ENCODE measurements at places on chromosomes 11 and 22. TPM values are rescaled to one million over a fixed set of nuclear protein-coding genes. Genes with fewer than 3 reads are reported as not detected.

Gene SPTY2D1
- 27.1 TPM for total RNA-seq

Gene FXYD6
- 56.2 TPM for total RNA-seq

Gene CEND1
- total RNA-seq = not detected

Gene LRRN4CL
- total RNA-seq = 10.9 TPM

Gene SIDT2
- 19.6 TPM for total RNA-seq

Gene RAG1
- total RNA-seq = 1.6 TPM

- no peak for DNase-seq
These were observed 252.7 kb upstream of the PITPNB start for GRCh38 chr22:28171712-28172111.

GRCh38 chr11:46363031-46363407 lies 15.8 kb downstream of the DGKZ start:
- DNase-seq = no peak

GRCh38 chr11:5335170-5335569 lies 8.2 kb downstream of the OR51B5 start:
- DNase-seq = no peak

GRCh38 chr11:108369064-108369463 lies 98.3 kb downstream of the C11orf65 start:
- DNase-seq = no peak

DNA sequence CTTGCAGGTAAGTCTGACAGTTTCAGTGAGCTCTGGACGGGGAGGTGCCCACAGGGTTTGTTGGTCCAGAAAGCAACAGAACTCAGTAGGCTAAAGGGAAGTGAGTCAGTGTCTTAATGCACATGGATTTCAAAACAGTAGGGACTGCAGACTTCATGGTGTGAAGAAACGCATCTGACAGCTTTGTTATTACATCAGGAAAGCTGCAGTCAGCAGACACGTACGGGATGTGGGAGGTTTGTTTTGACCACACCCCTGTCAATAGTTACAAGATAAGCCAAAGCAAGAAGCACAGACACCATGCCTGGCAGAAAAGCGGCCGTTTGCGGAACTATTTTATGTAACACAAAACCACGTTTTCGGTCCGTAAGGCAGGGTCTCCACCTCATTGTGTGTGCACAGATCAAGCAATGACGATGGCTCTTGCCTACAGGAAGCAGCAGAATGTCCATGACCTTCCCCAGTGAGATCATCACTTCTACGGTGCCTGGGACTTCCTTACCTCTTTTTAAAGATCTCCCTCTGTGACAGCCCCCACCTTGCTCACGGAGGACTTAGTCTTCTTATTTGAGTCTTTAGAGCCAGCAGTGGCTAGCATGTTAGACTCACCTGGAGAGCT lies 58.2 kb upstream of the FTH1 start:
- peak; percentile 39 for DNase-seq

DNA sequence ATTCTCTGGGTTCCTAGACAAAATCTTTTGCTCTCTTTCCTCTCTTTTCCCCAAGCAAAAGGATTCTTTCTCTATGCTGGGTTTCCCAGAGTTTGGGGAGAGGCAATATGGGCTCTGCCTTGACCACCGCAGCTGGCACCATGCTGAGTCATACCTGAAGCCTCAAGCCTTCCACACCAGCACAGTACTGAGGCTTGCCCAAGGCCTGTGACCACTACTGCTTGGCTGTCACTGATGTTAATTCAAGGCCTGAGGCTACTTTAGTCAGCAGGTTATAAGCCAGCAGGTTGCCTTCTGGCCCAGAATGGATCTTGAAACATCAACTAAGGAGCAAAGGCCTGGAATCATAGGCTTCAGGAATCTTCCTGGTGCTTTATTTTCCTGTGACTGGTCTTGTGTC lies 185.3 kb downstream of the DYNC2H1 start:
- DNase-seq = no peak
